ENCODE measurements at places on chromosomes 3 and 15.
A peak's percentile ranks its signal among the peaks of the same experiment; 100 is the strongest.

- DNase-seq, result no peak
Observed at GRCh38 chr15:22845289-22845900, 6.9 kb downstream of the NIPA2 start.

DNA sequence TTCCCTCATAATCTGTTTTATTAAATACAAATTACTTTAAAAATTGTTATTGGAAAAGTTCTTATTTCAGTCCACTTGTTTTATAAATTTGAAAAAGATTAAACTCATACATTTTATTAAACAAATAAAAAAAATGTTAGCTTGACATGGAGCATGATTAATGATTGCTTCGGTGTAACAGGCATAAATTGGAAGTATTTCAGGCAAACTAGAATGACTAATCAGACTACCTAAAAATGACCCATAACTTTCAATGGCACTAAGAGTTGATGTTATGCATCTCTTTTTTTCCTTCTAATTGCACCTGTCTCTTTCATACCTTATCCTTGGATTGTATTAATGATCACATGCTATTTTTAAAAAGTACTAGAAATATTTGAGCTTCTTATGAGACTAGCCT, 343.3 kb downstream of the ZNF385D start:
- DNase-seq, result no peak

- no peak for DNase-seq
Observed at GRCh38 chr3:47762233-47762632, 19.5 kb downstream of the SMARCC1 start.

GRCh38 chr3:63142681-63143080, 135.4 kb upstream of the SYNPR start:
- no peak for DNase-seq

GRCh38 chr3:64501298-64501906, 186.4 kb downstream of the ADAMTS9 start:
- DNase-seq, result peak; percentile 57

DNA sequence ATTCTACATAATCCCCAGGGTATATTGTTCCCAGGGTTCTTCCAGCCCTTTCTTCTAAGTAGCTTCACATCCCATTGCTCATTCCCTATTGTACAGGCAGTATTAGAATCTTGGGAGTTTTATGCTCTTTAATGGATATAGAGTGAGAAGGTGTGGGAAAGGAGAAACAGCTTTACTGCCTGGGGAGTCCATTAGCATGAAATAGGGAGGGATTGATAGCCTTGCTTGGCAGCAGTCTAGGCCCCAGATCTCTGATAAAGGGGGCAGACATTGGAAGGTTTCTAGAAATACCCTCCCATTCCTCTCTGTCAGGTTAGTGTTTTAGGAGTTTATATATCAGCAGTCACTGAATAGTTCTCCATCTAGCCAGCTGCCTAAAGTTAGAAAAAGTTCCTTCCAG, 334.3 kb downstream of the UNC13C start:
- DNase-seq, result no peak

DNA sequence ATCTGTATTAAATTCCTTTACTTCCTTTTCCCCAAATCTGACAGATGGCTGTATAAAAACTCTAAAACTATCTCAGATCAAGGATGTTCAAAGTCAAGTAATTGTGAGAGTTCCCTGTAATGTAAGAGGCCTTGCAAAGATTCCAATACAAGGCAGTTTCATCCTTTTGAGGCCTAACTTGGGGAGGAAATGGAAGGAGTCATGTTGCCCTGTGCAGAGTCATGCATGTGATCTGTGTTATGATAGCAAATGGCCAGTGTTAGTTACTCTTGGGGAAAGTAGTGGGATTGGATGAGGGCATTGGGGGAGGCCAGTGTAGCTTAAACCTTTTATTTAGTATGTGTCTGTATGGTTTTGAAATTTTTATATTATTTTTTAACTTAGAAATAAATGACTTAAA, 23.7 kb upstream of the FBXL22 start:
- DNase-seq, result no peak

GRCh38 chr3:189132839-189133238, 38.9 kb upstream of the TPRG1 start:
- DNase-seq, result no peak

- peak; percentile 17 for DNase-seq
Observed at GRCh38 chr15:101028772-101029438, 109.7 kb downstream of the LRRK1 start.

GRCh38 chr3:65013053-65013452, 325.3 kb upstream of the ADAMTS9 start:
- DNase-seq, result no peak

- DNase-seq, result no peak
Observed at GRCh38 chr3:126028096-126028495, 55.8 kb downstream of the SLC41A3 start.

All from WERI-Rb-1 (cell line).